Naive B cell (primary cell): ENCODE measurements at places on chromosomes 5 and 9. TPM values are rescaled to one million over a fixed set of nuclear protein-coding genes. Genes with fewer than 3 reads are reported as not detected.

DNA sequence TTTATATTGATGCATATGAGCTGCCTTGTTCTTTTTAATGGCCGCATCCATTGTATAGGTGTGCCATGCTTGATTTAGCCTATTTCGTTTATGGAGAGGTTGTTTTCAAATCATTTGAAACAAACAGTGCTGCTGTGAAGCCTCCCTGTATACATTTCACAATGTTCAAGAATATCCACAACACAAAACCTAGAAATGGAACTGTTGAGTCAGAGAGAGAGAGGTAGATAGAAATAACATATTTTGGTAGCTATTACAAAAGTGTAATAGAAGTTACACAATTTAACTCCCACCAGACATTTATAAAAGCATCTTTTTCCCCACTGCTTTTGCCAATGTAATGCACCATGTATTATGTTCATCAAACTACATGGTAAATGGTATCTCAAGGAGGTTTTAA is 82.0 kb downstream of the FRMD3 start:
- no peak for DNase-seq

DNA sequence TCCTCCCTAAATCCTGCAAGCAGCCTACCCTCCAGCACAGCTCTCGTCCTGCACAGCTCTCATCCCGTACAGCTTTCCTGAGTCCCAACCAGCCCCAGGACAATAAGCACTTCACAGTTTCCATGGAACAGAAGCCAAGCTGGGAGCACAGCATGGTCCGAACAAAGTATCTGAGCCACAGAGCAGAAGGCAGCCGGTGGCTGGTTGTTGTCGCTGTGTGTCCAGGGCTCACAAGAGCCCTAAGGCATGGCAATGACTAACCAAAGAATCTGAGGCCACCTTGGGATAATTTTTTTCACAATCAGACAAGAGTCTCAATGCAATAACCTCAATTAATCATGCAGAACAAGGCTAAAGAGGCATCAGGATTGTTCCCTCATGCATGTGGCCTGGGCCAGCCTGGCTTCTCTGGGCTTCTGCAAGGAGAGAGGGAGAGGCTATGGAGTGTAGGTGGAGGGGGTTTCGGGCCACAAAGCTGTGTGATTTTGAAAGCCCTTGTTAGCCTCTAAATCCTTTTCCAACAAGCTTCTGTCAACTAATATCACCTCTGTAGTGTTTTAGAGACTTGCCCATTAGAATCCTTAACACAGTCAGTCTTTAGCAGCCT is 323.4 kb downstream of the PIK3R1 start:
- no peak for DNase-seq

GRCh38 chr9:120403543-120403856 is 176.5 kb downstream of the CDK5RAP2 start:
- no peak for DNase-seq

DNA sequence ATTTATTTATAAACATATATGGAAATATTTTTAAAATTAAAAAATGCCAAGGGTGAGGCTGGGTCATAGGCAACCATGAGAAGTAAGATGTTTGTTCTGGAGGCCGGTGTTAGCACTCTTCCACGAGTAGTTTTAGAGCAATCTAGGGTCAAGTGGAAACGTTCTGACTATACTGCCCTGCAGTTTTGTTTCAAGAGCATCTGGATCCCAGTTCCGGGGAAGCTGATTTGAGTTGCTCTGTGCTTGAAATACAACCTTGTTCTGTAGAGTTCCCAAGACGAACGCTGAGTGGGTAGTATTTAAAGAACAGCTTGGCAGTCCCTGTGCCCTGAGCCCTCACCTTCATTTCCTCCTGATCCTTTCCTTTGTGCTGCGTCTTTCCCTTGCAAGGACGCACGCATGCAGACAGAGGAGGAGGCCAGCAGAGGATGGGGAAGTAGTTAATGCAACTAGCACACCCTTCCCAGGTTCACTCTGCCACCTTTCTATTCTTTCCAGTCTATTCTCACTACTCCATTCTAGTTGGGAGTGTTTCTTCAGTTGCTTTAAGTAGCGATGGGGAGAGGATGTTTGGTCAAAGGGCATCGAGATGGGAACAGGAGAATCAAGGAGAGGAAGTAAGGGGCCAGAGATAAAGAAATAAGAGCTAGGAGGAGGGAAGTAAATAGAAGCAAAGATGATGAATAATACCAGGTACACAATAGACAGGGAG is 68.3 kb upstream of the ZSWIM6 start:
- no peak for DNase-seq

- DNase-seq, result no peak
Measured at GRCh38 chr5:78930721-78931120, 54.4 kb downstream of the ARSB start.

- no peak for DNase-seq
Measured at GRCh38 chr9:130663258-130663976, 977 bp upstream of the PRDM12 start.

DNA sequence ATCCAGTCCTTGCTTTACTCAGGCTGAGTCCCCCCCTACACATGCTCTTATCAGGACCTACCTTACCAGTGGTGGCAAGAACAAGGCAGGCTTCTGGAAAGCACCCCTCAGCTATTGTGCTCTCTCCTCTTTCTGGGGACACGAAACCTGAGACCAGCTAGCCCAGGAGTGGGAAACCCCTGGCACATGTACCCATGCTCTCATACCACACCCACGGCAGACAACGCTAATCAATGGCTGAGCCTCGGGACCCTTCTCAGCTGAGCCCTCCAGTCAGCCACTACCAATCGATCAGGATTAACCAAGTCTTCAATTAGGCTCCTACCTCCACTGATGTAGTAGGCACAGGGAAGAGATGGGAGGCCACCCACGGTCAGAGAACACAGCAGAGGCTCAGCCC is 65.1 kb downstream of the VAV2 start:
- DNase-seq, result no peak

DNA sequence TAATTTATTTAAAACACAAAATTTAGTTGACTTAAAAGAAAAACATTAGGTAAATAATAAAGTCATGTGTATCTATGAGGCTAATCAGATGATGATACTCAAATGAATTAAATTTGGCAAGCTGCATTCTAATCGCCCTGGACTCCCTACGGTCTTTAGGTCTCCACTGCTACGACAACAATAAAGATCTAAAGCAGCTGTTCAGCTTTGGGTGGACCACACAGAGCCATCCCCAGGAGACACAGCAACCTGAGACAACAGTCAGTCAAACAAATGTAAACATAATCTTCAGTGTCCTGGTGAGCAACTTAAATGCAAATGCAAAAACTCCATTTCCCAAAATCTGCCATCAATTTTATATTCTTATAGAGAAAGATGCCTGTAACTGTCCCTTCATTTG is 65.5 kb downstream of the MCTP1 start:
- no peak for DNase-seq

DNA sequence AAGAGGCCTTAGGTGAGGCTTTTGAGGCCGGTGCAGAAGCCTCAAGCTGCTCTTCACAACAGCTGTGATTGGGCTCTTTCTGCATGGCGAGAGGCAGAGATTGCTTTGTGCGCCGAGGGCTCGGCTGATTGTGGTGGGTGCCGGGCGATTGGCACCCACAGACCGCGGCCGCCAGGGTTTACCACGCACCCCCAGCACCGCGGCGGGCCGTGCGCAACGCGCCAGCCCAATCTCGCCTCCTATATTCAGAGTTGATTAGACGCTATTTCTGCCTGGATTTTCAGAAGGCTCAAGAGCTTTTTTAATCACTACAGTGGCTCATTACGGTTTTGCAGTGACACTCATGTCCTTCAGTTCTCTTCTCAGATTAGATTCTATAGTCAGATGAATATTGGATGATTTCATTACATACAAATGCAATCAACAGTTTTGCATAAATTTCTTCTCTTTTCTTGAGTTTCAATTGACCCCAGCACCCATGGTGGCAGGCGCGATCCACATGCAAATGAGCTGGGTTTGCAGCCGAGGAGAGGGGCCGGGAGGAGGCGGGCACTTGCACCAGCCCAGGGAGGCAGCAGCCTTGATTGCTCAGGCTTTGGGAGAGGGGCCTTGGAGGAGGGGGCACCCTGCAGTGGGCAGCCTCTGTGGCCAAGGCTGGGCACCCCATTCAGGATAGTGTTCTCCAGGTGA is 33.8 kb upstream of the PTGS1 start:
- DNase-seq, result no peak

GRCh38 chr5:77321793-77322394 is 111.4 kb downstream of the PDE8B start:
- no peak for DNase-seq

GRCh38 chr9:93236541-93237206 is 52.7 kb downstream of the WNK2 start:
- no peak for DNase-seq

- DNase-seq, result no peak
Measured at GRCh38 chr5:116779846-116780245, 205.2 kb upstream of the SEMA6A start.

- DNase-seq, result no peak
Measured at GRCh38 chr9:114958021-114958843, 27.8 kb upstream of the TNFSF8 start.

- DNase-seq, result no peak
Measured at GRCh38 chr9:70113403-70114022, 69.9 kb downstream of the MAMDC2 start.

- no peak for DNase-seq
Measured at GRCh38 chr9:118558891-118559290, 810.3 kb downstream of the BRINP1 start.

- no peak for DNase-seq
Measured at GRCh38 chr5:174690271-174690670, 34.1 kb upstream of the MSX2 start.

DNA sequence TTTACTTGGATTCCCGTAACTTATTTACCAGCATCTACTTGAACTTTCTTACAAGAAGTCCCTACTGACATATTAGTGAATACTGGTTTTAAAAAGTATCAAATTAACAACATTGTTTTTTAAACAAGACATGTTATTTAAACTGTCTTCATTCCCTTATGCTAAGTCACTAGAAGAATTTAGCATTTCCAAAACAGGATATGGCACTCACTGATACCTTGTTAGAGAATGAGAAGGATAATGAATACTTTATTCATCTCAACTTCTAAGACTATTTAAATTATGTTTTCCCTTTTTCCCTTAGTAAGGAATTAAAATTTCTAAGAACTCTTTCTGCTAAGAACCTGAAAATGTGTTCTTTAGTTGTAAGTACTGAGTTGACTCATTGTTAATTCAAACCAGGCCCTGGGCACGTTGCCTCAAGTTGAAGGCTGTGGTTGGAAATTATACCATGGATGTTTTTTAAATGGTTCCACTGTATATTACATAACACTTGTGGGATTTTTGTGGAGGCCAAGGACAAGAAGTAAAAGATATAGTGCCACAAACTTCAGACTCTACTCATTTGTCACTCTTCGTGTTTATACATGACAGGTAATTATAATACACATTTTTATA is 219.0 kb upstream of the EDIL3 start:
- DNase-seq, result no peak

DNA sequence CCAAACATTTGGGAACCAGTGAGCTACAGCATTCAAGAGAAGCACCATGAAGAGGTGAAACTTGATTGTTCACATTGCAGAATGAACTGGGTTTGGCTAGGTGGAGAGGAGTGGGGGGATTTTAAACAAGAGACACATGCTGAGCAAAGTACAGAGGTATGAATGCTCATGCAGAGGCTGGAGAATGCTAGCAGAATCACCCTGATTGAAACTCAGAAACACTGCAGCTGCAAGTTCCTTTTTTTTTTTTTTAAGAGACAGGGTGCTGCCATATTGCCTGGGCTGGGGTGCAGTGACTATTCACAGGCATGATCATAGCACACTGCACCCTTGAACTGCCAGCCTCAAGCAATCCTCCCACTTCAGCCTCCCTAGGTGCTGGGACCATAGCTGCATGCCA is 35.1 kb downstream of the DENND1A start:
- DNase-seq, result no peak

- DNase-seq, result no peak
Measured at GRCh38 chr9:86977205-86977835, 30.0 kb upstream of the GAS1 start.

GRCh38 chr5:59003124-59003523 is 420.2 kb downstream of the RAB3C start:
- DNase-seq, result no peak

INSL4 gene
- not detected for polyA plus RNA-seq

FER gene
- polyA plus RNA-seq, result 15.8 TPM

MEIKIN gene
- not detected for polyA plus RNA-seq

SV2C gene
- polyA plus RNA-seq, result not detected

SMU1 gene
- 33.0 TPM for polyA plus RNA-seq
